GM23248 (cell line): ENCODE measurements at places on chromosomes 7 and 10.
A peak's percentile ranks its signal among the peaks of the same experiment; 100 is the strongest.

- DNase-seq, result no peak
Observed at GRCh38 chr10:118758449-118758848, 3.7 kb upstream of the CACUL1 start.

GRCh38 chr7:155811895-155812761, at the start of gene SHH:
Gene SHH, minus strand, starts transcription at chr7:155812463. Its CDS starts 341 bp downstream, at chr7:155812122.
- DNase-seq, result peak; percentile 50

DNA sequence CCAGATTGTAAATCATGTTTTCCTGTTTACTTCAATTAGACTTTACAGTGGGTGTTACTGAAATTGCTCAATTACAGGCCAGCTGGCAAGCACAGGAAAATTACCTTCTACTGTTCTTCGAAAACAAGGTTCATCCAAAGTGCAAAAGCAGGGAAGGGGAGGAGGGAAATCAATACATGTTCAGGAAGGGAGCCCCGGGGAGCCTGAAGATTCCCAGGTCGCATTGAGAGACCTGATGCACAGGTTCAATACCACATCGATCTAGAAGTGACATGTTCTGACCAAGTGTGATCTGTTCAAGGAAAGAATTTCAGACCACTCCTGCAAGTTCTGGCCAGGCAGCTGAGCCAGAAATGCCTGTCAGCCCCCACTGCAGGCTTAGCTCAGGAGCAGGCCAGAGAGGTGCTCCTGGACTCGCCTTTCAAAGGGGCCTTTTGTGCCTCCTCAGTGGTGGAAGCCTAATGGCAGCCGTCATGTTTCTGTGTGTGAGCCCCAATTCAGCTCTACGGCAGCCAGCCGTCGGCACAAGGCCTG, 35.9 kb downstream of the FAM53B start:
- DNase-seq, result no peak

DNA sequence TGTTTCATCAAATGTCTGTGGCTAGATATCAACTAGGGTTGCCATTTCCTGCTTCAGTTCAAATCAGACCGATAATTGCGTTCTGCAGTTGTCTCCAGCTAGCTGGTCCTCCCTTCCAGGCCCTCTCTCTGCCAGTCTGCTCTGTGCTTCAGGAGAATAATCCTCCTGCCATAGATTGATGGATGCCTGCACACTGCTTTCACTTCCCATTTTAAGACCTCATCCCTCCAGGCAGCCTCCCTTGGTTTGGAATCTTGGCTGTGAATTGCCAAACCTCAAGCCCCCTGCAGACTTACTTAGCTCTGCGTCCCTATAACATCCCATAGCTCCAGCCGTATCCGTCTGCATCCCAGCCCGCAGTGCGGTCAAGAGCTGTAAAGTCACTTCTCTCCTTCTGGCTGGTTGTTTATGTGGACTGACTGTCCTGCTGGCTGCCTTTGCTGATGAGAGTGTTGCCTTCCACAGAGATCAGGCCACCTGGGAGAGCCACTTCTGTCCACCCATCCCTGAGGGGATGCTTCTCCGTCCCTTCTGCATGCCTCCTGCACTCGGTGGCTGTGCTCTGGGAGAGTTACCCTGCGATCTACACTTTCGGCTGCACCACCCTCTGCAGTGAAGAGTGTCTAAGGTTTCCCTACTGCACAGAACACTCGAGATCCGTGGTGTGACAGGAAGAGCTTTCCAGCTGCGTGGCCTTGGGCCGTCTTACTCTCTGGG, 22.4 kb upstream of the KLF6 start:
- no peak for DNase-seq

- DNase-seq, result no peak
Observed at GRCh38 chr7:155722118-155722517, 77.7 kb downstream of the RBM33 start.

- DNase-seq, result no peak
Observed at GRCh38 chr10:90462749-90463470, 394.9 kb downstream of the HTR7 start.

- DNase-seq, result no peak
Observed at GRCh38 chr10:78300526-78300925, 266.9 kb downstream of the RPS24 start.

GRCh38 chr7:122556219-122556618, 142.7 kb downstream of the RNF133 start:
- DNase-seq, result no peak

DNA sequence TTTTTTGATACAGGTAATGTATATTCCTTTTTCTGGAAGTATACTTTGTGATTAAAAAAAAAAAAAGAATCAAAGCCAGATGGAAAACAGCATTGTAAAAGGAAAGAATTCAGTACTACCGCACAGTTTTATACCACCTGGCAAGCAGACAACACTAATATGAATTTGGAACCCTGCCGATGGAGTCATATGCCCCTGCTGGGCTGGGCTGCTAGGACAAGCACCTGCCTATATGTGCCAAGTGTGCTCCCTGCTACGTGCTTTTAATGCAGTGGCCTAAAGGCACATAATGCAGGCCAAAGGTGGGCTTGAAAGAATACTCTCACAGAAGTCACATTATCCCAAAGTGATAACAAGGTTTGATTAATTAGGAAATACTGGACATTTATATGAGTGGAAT, 29.8 kb upstream of the WAC start:
- DNase-seq, result peak; percentile 7

DNA sequence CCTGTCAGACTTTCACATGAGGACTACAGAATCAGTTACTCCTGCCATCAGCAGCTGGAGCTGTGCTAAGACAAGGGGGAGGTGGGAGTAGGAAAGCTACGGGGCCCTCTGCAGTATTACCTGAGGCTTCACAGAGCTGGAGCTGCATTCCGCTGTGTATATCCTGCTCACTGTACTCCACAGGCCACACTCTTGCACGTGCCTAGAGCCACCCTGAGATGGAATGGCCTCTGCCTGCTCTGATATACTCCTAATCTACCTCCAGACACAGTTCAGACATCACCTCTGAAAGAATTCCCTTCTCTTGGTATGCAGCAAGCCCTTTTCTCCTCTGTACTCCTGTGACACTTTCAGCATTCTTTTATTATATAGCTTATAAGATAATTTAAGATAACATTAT, 34.8 kb downstream of the TRDMT1 start:
- no peak for DNase-seq

DNA sequence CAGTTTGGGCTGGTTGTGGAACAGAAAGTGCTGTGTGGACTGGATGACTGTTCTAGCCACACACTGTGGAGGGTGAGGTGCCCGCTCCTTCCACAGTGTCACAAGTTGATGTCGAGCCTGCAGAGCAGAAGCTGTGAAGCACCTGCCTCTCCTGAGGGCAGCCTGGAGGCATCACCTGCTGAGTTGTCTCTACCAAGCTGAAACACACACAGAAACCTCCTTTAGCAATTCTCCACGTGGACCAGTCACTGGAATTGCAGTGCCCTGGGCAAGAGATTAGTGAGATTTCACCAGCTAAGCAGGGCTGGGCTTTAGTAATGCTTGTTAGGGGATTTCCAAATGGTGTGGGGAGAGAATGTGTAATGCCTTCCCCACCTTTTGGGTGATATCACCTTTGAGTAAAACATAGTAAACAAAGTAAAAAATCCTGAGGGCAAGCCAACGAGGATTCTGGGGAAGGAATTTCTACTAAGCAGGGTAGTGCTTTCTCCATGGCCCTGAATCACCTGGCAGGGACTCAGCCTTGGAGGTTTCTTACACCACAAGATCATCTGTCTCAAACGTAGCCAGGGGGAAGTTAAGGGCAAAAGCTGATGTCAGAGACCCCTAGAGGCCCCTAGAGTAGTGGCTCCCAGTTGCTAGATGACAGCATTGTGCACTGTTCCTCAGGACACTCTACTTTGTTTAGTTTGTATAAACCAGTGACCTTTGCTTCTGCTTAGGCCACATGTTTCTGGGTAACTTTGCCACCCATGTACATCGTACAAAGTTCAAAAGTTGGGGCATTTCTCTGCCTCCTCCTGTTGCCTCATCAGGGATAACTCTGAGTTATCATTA, 233.1 kb upstream of the IGFBP3 start:
- peak; percentile 45 for DNase-seq

DNA sequence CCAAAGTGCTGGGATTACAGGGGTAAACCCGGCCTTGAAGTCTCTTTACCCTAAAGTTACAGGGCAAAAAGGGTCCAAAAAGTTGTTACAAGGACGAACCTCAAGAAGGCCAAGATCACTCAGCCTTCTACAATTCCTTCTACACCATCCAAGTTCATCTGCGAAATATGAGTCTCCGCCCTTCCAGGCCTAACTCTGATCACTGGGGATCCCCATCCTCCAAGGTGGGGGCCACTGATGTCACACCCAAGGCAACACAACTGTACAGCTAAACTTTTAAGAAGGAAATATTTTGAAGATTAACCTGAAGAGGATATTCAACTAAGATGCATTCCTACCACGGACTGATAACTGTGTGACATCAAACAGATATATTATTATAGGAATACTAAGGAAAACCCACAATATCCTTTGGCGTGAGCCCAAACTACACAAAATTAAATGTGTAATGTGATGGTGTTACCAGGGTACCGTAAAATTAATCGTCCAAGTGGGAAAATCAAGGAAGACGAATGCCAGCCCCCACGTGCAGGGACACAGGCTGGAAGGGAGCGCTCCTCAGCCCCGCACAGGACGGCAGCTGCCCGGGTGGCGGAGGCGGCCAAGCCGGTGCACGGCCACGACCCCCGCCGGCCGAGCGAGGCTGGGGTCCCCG, 1.0 kb downstream of the PAXIP1 start:
- DNase-seq, result peak; percentile 43

DNA sequence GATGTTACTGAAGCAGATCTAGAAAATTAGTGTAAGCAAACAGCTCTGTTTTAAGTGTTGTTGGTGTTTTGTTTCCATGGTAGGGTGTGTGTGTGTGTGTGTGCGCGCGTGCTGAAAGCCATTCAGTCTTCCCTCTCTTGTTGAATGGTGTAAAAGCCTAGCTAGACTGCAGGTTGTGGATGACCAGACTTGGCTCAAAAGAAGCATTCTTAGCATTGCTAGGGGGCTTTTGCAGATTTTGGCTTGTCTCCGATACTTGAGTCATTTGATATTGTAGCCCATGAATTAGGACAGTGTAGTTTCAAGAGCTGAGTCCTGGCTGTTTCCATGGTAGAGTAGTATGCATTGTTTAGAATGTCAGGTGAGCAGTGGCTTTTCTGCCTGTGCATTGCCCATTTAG, 99.1 kb downstream of the SND1 start:
- DNase-seq, result peak; percentile 39

DNA sequence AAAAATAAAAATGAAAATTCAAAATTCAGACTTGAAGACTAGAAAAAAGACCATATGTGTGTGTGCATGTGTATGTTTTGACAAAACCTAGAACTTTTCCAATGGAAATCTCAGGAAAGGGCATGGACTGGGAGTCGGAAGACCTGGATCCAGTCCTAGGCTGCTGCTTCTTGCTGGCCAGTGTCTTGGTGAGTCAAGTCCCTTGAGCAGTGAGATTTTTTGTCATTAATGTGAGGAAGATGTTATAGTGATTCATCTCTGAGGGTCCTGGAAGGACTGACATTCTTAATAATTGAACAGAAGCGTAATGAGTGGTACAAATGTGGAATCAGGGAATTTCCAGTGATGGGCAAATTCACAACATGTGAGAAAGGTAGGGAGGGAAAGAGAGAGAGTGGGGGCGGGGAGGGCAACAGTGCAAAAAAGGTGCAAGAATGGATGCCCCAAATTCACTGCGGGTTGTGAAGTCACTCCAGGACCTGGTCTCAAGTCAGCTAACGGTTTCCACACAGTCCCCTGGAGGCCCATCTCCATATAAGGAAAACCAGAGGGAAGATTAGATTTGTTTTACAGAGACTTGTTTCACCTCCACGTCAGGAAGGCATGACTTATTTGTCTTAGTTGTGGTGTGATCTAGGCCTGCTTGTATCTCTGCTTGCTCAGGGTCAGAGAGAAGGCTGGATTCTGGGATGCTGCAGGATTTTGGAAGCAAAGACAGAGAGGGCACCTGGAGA, 201.7 kb downstream of the BUB3 start:
- peak; percentile 7 for DNase-seq

GRCh38 chr7:150977382-150978125, 567 bp downstream of the KCNH2 start:
- no peak for DNase-seq

GRCh38 chr7:2520761-2521290, 1.3 kb downstream of the LFNG start:
- DNase-seq, result peak; percentile 53

DNA sequence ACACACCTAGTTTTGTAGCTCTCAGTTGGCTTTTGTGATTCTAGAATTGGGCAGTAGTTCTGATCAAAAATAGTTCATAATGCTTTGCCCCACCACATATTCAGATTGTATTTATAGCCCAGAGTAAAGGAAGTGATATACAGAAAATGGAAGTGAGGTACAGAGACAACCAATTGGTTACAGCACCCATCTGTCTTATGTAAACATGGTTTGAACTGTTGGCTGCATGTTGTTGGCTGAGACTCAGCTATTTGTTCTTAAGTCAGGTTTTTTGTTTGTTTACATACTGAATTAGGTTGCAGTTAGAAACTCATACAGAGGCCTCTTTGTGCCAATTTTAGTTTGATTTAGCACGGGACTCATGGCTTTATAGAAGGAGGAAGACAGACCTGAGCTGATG, 158.9 kb upstream of the GPR26 start:
- no peak for DNase-seq

GRCh38 chr7:136009488-136010079, 32.4 kb upstream of the MTPN start:
- peak; percentile 74 for DNase-seq

- peak; percentile 98 for DNase-seq
Observed at GRCh38 chr10:19651549-19651948, 164.7 kb upstream of the PLXDC2 start.

DNA sequence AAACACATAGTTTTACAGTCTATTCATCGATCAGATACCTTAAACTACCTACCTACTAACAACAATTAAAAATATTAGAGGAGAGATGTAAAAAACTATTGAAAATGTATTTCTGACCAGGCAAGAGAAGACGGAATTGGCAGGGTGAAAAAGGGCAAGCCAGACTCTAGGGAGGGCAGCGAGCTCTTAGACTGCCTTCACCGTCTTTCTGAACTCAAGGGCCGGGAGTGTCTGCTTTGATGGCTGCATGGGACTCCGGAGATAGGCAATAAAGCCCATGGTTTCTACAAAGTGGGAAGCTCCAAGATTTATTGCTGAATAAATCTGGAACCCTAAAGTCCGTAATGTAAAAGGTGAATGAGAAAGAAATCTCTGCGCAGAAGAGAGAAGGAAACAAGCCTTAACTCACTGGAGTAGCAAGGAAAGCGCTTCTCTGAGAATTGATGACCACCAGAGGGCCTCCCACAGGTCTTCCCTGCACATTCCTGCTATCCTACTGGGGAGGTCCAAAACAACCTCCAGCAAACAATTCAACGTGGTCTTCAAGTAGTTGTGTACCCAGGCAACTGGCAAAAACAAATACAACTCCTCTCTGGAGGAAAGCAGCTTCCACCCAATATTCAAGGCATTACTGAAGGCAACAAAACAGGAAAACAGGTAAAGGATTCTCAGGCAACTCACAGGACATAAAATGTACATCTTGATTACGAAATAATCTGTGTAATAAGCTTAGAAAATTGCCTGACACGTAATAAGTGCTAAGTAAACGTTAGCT, 181.3 kb downstream of the SDK1 start:
- DNase-seq, result peak; percentile 9

- DNase-seq, result no peak
Observed at GRCh38 chr10:37707829-37708578, 149.4 kb downstream of the ZNF248 start.

- DNase-seq, result peak; percentile 87
Observed at GRCh38 chr10:94006591-94007550, 13.1 kb downstream of the PLCE1 start.
